ENCODE measurements at places on chromosomes 5 and 9. TPM values are rescaled to one million over a fixed set of nuclear protein-coding genes. Genes with fewer than 3 reads are reported as not detected.

GRCh38 chr5:95728494-95729114, 2.5 kb upstream of the RHOBTB3 start:
- peaks cover 40% of the 10 kb centered on the region for H3K4me1 ChIP-seq
- peak overlapping the region; percentile 24 for H3K27ac ChIP-seq

GRCh38 chr9:4927043-4927471, 58.0 kb upstream of the JAK2 start:
- no peak overlapping the region for H3K27ac ChIP-seq
- no peak for DNase-seq
- H3K4me1 ChIP-seq: no peaks in the 10 kb centered on the region
- H3K36me3 ChIP-seq: no peaks in the 10 kb centered on the region

Gene NME5
- 2.9 TPM for total RNA-seq

Gene GABRA6
- not detected for total RNA-seq

- peak overlapping the region; percentile 83 for H3K4me3 ChIP-seq
- peak; percentile 19 for DNase-seq
- H3K4me1 ChIP-seq: no peaks in the 10 kb centered on the region
- H3K27ac ChIP-seq: peak overlapping the region; percentile 61
- H3K36me3 ChIP-seq: no peaks in the 10 kb centered on the region
Measured at GRCh38 chr5:50667023-50667652, 701 bp downstream of the PARP8 start.

GRCh38 chr9:7861086-7861485, 61.5 kb upstream of the DMAC1 start:
- H3K36me3 ChIP-seq: no peaks in the 10 kb centered on the region
- no peaks in the 10 kb centered on the region for H3K4me1 ChIP-seq
- H3K27ac ChIP-seq: no peak overlapping the region
- no peak overlapping the region for H3K4me3 ChIP-seq
- DNase-seq: no peak

DNA sequence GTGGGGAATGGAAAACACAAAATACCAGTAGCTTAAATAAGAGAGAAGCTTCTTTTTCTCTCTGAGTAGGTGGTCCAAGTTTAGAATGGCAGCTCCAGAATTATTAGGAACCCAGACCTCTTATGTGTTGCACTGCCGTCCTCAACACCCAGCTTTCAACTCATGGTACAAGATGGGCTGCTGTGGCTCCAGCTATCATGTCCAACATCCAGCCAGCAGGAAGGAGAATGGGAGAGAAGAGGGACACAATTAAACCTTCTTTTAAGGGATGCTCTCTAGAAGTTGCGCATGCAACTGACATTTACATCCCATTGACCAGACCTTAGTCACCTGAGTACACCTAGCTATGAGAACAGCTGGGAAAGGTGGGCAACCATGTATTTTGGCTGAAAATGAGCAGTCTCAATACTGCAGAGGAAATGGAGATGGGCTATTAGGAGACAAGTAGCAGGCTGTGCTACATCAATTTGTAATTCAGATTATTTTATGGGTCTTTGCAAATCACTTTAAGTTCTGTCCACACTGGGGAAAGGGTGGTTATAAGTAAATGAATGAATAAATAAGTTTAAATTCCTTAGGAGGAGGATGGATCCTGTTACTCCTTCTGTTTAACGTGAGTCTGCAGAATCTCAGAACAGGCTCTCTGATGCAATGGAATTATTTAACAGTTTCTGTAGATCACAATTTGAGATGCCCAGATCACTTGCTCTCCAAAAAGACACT, 76.1 kb downstream of the SLC28A3 start:
- H3K4me1 ChIP-seq: no peaks in the 10 kb centered on the region
- no peak for DNase-seq
- no peaks in the 10 kb centered on the region for H3K36me3 ChIP-seq
- no peak overlapping the region for H3K4me3 ChIP-seq
- H3K27me3 ChIP-seq: no peaks in the 10 kb centered on the region

GRCh38 chr5:38297830-38298608, 39.7 kb downstream of the EGFLAM start:
- DNase-seq: no peak
- no peak overlapping the region for H3K4me3 ChIP-seq
- H3K4me1 ChIP-seq: no peaks in the 10 kb centered on the region
- peaks cover 3% of the 10 kb centered on the region for H3K27me3 ChIP-seq

Gene RASGRF2
- 8.5 TPM for total RNA-seq

DNA sequence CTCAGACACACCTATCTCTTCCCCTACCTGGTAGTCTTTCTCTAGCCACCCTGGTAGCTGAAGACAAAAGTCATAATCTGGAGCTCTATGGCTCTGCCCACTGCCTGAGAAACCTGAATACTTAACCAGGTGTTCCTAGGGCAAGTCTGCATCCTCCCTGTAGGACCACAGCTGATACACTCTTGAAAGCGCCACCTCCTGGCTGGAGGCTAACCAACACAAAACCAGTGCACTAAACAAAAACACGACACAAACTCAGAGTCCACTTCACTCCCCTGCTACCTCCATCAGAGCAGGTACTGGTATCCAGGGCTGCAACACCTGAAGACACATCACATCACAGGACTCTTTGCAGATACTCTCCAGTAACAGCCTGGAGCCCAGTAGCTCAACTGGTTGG, 84.6 kb upstream of the ANXA1 start:
- no peaks in the 10 kb centered on the region for H3K36me3 ChIP-seq
- no peak for DNase-seq
- H3K4me3 ChIP-seq: no peak overlapping the region
- H3K4me1 ChIP-seq: no peaks in the 10 kb centered on the region

- H3K27ac ChIP-seq: no peak overlapping the region
- H3K4me3 ChIP-seq: no peak overlapping the region
- H3K4me1 ChIP-seq: no peaks in the 10 kb centered on the region
- H3K27me3 ChIP-seq: no peaks in the 10 kb centered on the region
Measured at GRCh38 chr9:893843-894420, 52.4 kb downstream of the DMRT1 start.

- DNase-seq: no peak
- H3K4me3 ChIP-seq: peak overlapping the region; percentile 56
- H3K4me1 ChIP-seq: peaks cover 25% of the 10 kb centered on the region
- no peaks in the 10 kb centered on the region for H3K36me3 ChIP-seq
Measured at GRCh38 chr9:127770583-127770904, 7.9 kb downstream of the SH2D3C start.

- H3K4me1 ChIP-seq: peaks cover 5% of the 10 kb centered on the region
- DNase-seq: peak; percentile 14
- H3K4me3 ChIP-seq: peak overlapping the region; percentile 72
Measured at GRCh38 chr5:108380531-108381349, 1.2 kb downstream of the FBXL17 start.

DNA sequence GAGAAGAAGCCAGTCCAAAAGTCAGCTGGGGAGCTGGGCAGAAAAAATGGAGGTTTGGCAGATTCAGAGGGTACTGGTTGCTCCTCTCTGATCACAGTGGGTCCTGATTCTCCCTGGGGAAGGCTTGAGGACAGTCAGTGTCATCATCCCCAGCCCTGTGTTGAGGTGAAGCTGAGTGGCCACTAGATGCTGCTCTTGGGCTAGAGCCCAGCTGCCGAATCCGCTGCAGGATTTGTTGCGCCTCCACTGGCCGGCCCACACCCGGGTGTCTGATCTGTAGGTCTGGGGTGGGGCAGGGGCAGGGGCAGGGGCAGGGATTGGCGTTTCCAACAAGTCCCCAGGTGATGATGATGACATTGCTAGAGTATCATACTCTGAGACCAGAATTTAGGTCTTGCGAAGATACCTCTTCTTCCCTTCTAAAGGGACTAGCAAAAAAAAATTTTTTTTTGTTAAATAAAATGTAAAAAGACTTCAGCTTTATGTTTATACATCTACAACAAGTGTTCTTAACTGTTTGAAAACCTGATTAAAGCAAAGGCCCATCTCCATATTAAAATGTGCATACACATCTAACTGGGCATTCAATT, 106.8 kb downstream of the PDE6A start:
- no peaks in the 10 kb centered on the region for H3K27me3 ChIP-seq
- no peak overlapping the region for H3K4me3 ChIP-seq
- H3K27ac ChIP-seq: no peak overlapping the region
- no peaks in the 10 kb centered on the region for H3K36me3 ChIP-seq
- DNase-seq: peak; percentile 46

GRCh38 chr9:95778957-95779356, 96.5 kb upstream of the ERCC6L2 start:
- no peaks in the 10 kb centered on the region for H3K36me3 ChIP-seq
- no peak overlapping the region for H3K4me3 ChIP-seq
- H3K27ac ChIP-seq: no peak overlapping the region

Gene PCA3
- total RNA-seq: not detected

Gene GARIN3
- total RNA-seq: not detected

- no peak overlapping the region for H3K4me3 ChIP-seq
- H3K27me3 ChIP-seq: peaks cover under 1% of the 10 kb centered on the region
- DNase-seq: no peak
- peaks cover 3% of the 10 kb centered on the region for H3K4me1 ChIP-seq
- H3K27ac ChIP-seq: no peak overlapping the region
Measured at GRCh38 chr5:151598984-151599383, 7.9 kb upstream of the FAT2 start.

Gene SPATA6L
- total RNA-seq: 3.6 TPM

Gene FAM151B
- total RNA-seq: 2.9 TPM

Gene KCNT1
- not detected for total RNA-seq

- H3K4me1 ChIP-seq: no peaks in the 10 kb centered on the region
- no peak overlapping the region for H3K4me3 ChIP-seq
- H3K27me3 ChIP-seq: no peaks in the 10 kb centered on the region
- no peak overlapping the region for H3K27ac ChIP-seq
- DNase-seq: no peak
Measured at GRCh38 chr9:107064378-107064777, 201.4 kb downstream of the ZNF462 start.

GRCh38 chr5:139061274-139061673, 136.9 kb downstream of the SIL1 start:
- no peaks in the 10 kb centered on the region for H3K36me3 ChIP-seq
- H3K4me3 ChIP-seq: no peak overlapping the region
- no peaks in the 10 kb centered on the region for H3K27me3 ChIP-seq
- peak overlapping the region; percentile 69 for H3K27ac ChIP-seq

Gene PDCD1LG2
- total RNA-seq: 8.8 TPM

DNA sequence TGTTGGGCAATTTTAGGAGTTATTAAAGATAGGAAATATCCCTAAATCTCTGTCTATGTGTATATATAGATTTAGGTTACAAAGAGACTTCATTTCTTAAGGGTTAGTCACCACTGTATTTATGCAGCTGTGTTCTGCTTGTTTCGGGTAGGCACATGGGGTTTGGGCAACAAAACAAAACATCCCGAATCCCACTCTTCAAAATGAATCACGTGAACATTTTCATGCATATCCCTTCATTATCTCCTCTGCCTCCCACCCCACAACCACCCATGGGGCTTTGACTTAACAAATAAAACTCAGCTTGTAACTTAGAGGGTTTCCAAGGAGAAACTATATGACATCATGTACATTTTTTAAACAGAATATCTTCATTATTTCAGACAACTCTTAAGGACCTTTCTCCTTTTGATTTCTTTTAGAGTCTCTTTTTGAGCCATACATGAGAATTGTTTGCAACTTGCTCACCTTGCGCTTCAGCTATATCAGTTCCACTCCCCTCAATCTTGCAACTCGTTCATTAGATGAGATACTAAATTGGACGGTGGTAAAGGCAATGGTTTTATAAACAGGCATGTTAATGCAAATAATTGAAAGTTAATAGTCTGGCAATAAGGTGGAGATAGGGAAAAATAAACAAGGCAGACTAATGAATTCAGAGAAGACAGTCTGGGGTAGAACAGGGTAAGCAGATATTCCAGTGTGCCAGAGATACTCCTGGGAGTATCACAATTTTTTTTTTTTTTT, 136.7 kb downstream of the CD180 start:
- DNase-seq: peak; percentile 77
- H3K27me3 ChIP-seq: no peaks in the 10 kb centered on the region
- H3K36me3 ChIP-seq: no peaks in the 10 kb centered on the region
- peaks cover 21% of the 10 kb centered on the region for H3K4me1 ChIP-seq
- H3K4me3 ChIP-seq: peak overlapping the region; percentile 18

- H3K4me1 ChIP-seq: no peaks in the 10 kb centered on the region
- no peaks in the 10 kb centered on the region for H3K27me3 ChIP-seq
Measured at GRCh38 chr9:122276096-122276495, 11.4 kb downstream of the MRRF start.

Gene ROPN1L
- total RNA-seq: 0.77 TPM

Gene SPATA31E1
- not detected for total RNA-seq

- H3K27ac ChIP-seq: no peak within 1 kb of the TSS
- H3K36me3 ChIP-seq: no peaks in the 10 kb centered on the region
- peaks cover 31% of the 10 kb centered on the region for H3K27me3 ChIP-seq
- H3K4me1 ChIP-seq: peaks cover 8% of the 10 kb centered on the region
- peak; percentile 12 for DNase-seq
Measured at GRCh38 chr9:124450241-124450924, at the start of gene ADGRD2. ADGRD2 (plus strand) TSS chr9:124450451; CDS start chr9:124451667, 1,216 bp downstream.

DNA sequence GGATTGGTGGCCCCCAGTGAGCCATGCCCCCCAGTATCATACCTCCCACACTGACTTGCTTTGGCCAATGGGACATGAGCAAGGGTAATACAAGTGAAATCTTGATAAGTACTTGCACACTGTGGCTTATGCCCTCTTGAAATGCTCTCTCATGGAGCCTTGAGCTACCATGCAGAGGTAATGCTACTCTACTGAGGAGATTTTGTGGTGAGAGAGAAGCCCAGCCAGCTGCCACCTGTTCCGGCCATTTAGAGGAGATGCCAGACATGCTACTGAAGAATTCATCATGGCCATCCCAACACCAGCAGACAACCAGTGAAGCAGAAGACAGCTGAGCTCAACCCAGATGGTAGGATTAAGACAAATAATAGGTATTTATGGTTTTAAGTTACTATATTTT, 299.5 kb downstream of the MEF2C start:
- H3K27me3 ChIP-seq: no peaks in the 10 kb centered on the region
- no peak for DNase-seq
- H3K36me3 ChIP-seq: no peaks in the 10 kb centered on the region
- H3K4me3 ChIP-seq: no peak overlapping the region

DNA sequence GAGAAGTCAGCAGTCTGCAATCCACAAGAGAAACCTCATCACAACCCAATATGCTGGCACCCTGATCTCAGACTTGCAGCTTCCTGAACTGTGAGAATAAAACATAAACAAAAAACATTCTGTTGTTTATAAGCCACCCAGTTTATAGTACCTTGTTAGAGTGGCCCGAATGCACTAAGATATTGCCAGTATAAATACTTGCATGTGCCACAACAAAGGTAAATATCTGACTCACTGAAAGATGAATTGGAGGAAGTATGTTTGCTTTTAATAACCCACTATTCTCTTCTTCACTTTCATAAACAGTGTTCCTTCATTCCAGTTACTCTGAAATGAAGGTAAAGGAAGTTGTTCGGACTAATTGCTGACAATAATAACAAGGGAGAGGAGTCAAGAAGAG, 1163.4 kb upstream of the CDH6 start:
- no peak overlapping the region for H3K4me3 ChIP-seq
- H3K27me3 ChIP-seq: no peaks in the 10 kb centered on the region
- H3K4me1 ChIP-seq: no peaks in the 10 kb centered on the region
- H3K27ac ChIP-seq: no peak overlapping the region

- no peaks in the 10 kb centered on the region for H3K27me3 ChIP-seq
- H3K36me3 ChIP-seq: peaks cover 4% of the 10 kb centered on the region
- H3K27ac ChIP-seq: no peak overlapping the region
- DNase-seq: no peak
- peaks cover 28% of the 10 kb centered on the region for H3K4me1 ChIP-seq
- H3K4me3 ChIP-seq: no peak overlapping the region
Measured at GRCh38 chr9:120478208-120478607, 101.8 kb downstream of the CDK5RAP2 start.

Gene MEGF9
- 12.1 TPM for total RNA-seq

Gene GRIN1
- not detected for total RNA-seq

Measured in astrocyte (in vitro differentiated cells and primary cell).